ENCODE measurements at places on chromosomes 6 and 20. TPM values are rescaled to one million over a fixed set of nuclear protein-coding genes. Genes with fewer than 3 reads are reported as not detected.

- no peak for DNase-seq
Measured at GRCh38 chr6:3510178-3510577, 53.3 kb upstream of the SLC22A23 start.

GRCh38 chr6:136410201-136411024 is 120.8 kb upstream of the BCLAF1 start:
- DNase-seq: no peak

OR2H2 gene
- total RNA-seq: not detected

MOCS3 gene
- total RNA-seq: 3.1 TPM

GRCh38 chr20:41308290-41308711 is 9.2 kb downstream of the ZHX3 start:
- DNase-seq: no peak

DNA sequence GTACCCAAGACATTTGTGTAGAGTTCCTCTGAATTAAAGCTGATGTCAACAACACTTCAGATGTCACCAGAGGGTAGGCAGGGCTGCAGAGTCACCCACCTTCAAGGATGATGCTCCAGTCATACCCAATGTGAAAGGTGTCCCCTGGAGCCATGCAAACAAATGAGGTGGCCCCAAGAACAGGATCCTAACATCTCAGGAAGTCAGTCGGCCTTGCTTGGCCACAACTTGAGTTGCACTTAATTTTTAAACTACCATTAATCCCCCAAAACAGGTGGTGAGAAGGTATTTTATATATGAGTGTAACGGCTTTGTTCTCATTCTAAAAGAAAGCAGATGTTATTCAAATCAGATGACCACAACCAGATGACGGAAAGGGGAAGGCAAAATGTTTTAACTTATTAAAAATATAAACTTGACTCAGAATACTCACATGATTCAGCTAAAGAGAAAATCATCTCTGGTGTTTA is 21.1 kb upstream of the SERPINB1 start:
- no peak for DNase-seq

DNA sequence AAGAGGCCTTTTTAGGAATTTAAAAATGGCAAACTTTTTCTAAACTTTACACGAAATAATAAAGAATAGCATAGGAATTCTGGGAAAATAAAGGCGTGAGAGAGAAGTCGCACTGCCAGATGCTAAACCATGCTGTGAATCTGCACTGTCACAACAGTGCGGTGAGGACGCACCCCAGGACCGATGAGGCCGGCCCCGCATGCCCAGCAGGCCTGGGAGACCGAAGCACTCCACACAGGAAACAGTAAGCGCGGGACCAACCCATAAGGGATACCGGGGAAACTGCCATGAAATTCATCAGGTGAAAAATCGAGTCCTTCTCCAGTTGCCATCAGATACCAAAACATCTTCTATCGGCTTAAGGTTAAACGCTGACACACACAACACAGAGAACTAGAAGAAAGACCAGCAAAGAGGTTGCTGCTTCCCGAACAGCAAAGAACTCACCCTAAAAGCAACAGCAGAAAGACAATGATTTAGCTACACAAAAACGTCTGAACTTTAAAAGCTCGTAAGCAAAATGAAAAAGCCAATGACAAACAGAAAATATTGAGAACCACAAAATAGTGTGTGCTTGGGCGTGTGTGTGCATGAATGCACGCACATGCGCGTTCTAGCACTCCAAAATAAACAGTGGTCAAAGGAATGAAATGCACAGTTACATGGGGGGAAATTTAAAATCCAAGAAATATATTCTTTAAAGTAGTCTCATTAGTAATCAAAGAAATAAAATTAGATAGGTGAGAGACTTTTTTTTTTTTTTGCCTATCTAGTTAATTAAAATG is 15.4 kb downstream of the RAMACL start:
- DNase-seq: no peak

WFDC10B gene
- total RNA-seq: not detected

DNA sequence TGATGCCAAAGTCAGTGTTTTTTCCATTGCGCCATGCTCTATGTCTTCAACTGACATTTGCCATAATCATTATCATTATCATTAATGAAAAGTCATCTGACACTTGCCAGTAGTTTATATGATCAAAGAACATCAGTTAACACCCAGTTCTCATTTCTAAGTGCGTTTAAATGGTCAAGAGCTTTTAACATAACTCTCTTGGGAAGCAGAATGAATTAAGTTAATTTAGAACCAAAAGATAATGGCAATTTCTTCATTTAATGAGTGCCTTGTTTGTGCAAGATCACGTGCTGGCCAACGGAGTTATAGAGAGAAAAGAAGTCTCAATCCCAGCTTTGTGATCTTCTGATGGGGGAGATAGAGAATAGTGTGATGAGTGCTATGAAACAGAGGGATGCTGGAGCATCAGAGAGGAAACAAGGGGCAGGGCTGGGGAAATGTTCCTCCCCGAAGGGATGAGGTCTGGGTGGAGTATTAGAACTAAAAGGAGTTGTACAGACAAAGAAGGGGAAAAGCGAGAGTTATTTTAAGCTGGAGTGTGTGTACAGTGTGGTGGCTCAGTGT is 20.3 kb downstream of the ANKS1A start:
- no peak for DNase-seq

GRCh38 chr6:3533981-3534380 is 77.1 kb upstream of the SLC22A23 start:
- no peak for DNase-seq

- DNase-seq: peak; percentile 64
Measured at GRCh38 chr6:35728683-35729678, 7.9 kb upstream of the ARMC12 start.

DNA sequence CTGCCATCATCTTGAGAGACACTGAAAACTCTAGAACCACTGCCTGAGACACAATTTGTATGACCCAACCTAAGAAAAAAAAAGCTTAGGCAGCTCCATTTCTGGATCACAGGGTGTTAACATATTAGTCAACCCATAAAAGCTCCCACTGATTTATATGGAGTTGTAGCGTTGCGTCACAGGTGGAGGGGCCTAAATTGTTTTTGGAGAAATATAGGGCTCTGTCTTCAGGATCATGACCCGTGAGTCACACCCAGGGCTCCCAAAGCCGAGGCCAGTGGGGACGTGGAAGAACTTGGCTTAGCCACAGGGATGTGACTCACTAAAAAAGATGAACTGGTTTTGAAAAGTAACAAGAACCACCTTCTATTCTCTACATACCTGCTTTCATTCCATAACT is 116.5 kb upstream of the BMP2 start:
- no peak for DNase-seq

DNA sequence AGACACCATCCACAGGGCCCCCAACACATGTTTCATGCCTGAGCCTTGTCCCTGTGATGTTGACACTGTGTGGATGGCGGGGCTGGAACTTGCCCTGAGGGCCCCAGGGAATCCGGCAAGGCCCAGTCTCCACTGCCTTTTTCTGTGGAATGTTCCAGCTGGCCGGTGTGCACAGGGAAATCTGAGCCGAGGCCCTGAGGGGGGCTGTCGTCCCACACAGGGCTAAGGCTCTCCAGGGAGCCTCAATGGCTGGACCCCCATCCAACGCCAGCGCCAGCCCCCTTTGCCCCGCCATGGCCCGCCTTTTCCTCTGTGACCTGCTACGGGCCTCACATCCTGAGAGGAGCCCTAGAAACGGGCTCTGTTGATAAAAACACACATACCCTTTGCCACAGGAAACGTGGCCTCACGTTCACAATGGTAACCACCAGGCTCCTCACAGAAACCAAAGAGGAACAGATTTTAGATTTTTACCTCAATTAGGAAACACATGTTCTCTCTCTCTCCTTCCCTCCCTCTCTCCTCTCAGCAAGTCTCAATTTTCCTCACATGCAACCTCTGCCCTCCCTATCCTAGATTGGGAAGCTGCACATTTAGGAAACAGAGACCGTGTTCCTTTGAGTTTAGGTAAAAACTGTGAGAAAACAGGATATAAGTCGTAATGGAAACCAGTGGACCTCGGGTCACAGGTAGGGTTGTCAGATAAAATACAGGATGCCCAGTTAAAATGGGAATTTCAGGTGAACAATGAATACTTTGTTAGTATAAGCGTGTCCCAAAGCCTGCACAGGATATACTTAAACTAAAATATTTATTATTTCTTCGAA is 13.7 kb upstream of the ZNF831 start:
- DNase-seq: peak; percentile 43

SLC26A8 gene
- not detected for total RNA-seq

GRCh38 chr20:33606118-33606771 is 55.9 kb upstream of the C20orf144 start:
- no peak for DNase-seq

DNA sequence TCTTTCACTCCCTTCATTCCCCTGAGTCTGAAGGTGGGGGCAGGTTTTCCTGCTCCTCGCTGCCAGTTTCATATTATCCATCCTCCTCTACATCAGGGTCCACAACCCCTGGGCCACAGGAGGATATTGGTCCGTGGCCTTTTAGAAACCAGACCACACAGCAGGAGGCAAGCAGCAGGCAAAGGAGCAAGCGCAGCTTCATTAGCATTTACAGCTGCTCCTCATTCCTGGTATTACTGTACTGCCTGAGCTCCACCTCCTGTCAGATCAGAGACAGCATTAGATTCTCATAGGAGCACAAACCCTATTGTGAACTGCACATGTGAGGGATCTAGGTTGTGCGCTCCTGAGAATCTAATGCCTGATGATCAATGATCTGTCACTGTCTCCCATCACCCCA is 380.3 kb downstream of the ARHGAP18 start:
- DNase-seq: no peak

- DNase-seq: no peak
Measured at GRCh38 chr6:1091900-1092299, 220.0 kb upstream of the FOXQ1 start.

- DNase-seq: no peak
Measured at GRCh38 chr6:30614044-30614842, 2.8 kb downstream of the PPP1R10 start.

- no peak for DNase-seq
Measured at GRCh38 chr6:32668226-32668747, 1.8 kb upstream of the HLA-DQB1 start.

UNC93A gene
- not detected for total RNA-seq

SNAI1 gene
- 2.2 TPM for total RNA-seq

KIFC1 gene
- 0.30 TPM for total RNA-seq

DNA sequence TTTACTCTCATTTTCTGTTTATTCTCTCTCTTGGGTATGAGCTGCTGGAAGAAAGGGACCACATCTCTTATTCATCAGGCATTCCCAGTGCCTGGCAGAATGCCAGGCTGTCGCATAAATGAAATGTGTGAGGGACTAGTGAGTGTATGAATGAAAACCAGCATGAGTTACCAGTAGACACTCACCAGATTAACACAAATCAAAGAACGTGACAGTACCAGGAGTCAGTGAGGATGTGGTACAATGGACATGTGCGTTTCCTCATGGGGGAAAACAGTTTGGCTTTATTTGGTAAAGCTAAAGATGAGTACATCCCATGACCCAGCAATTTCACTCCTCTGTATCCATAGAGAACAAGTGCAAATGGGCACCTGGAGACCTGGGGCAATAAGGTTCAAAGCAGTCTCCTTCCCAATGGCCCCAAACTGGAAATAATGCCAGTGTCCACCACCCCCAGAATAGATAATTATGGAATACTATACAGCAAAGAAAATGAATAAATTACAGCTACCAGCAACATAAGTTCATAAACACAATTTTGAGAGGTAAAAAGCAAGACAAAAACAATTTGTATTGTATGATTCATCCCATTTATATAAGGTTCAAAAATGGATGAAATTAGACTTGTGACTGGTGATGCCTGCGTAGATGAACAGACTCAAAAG is 93.3 kb downstream of the CDH22 start:
- DNase-seq: no peak

GRCh38 chr20:5918856-5919625 is 31.3 kb downstream of the TRMT6 start:
- DNase-seq: no peak

DNA sequence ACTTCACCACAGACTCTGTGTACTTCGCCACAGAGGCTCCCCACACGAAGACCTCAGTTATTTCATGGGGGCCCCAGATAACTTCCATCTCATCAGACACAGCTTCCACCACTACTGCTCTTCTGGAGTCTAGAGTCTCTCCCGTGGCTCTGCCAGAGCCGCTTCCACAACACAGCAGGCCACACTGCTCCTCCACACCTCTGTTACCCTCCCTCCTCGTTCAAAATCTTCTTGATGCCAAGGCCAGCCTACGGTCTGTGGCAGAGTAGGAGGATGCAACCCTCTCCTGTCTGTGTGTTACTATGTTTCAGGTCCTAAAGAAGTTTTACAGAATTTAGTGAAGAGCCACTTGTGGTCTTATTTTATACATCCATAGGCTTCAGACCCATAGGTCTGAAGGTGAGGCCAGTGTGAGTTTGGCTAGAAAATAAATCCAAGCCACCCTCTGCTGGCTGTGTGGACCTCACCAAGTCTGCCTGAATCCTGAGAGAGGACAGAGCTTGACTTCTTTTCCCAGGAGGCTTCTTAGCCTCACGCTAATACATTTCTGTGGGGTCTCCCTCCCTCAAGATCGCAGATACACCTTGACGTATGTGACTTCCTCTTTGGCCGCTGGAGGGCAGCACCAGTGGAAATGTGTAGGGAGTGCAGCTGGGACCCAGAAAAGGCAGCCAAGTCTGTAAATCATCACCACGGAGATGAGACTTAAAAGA is 197.7 kb downstream of the FAXC start:
- DNase-seq: peak; percentile 34

DNA sequence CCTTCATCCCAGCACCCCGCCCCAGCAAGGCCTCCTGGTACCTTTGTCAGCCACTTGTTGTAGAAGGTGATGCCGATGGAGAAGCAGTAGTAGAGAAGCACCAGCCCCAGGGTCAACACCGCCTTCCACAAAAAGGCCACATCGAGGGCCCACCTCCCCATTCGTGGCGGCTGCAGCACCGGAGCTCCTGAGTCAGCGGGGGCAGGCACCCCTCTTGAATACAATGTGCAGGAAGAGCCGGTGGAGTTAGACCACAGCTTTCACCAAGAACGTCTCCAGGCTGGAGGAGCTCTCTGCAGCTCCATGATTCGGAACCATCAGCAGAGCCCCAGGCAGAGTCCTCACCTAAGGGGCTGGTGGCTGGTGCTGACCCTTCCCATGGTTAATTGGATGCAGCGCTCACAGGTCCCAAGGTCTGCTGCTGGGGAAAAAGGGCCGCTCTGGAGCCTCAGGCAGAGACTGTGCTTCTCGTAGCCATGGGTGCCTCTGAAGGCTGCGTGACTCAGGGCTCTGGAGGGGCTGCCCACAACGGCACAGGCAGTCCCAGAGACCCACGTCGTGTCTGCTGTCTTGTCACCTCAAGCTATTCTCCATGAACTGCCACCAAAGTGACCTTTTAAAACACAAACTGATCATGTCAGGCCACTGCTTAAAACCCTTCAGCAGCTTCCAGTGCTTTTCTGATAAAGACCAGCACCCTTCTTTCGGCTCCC is 47.9 kb downstream of the ELMO2 start:
- no peak for DNase-seq

Data from heart right ventricle (tissue), 16 donors.